ENCODE measurements at places on chromosomes 4 and X.

GRCh38 chr4:139465922-139466321 lies 12.0 kb downstream of the RAB33B start:
- DNase-seq, result no peak

GRCh38 chrX:41634284-41634683 lies 54.5 kb upstream of the GPR34 start:
- no peak for DNase-seq

DNA sequence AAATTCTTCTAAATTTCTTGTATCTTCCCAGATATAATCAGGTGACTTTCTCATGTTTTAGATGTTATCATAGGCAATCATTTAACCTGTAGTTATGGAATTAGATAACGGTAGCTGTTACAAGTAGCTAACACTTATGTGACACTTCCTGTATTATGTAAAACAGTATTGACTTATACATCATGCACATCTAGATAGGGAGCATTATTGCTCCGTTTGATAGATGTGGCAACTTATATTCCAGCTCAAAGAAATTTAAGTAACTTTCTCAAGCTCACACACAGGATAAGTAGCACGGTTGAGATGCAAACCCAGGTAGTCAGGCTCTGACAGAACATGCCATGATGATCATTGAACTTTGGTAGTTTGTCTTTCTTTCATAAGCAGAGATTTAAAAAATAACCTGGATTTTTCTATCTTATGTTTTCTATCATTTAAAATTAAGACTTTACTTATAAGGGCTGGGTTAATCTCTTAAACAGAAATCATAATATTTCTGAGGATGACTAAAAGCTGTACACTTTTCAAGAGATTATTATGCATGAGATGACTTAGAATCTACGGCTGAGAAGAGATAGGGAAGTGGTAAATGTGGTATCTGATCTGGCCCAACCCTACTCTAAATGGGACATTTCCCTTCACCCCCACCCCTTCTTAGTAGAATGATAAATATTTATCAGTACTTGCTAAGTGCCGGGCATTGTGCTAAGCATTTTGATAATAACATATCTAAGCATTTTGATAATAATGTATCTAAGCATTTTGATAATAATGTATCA lies 69.1 kb upstream of the HPGD start:
- DNase-seq, result no peak

DNA sequence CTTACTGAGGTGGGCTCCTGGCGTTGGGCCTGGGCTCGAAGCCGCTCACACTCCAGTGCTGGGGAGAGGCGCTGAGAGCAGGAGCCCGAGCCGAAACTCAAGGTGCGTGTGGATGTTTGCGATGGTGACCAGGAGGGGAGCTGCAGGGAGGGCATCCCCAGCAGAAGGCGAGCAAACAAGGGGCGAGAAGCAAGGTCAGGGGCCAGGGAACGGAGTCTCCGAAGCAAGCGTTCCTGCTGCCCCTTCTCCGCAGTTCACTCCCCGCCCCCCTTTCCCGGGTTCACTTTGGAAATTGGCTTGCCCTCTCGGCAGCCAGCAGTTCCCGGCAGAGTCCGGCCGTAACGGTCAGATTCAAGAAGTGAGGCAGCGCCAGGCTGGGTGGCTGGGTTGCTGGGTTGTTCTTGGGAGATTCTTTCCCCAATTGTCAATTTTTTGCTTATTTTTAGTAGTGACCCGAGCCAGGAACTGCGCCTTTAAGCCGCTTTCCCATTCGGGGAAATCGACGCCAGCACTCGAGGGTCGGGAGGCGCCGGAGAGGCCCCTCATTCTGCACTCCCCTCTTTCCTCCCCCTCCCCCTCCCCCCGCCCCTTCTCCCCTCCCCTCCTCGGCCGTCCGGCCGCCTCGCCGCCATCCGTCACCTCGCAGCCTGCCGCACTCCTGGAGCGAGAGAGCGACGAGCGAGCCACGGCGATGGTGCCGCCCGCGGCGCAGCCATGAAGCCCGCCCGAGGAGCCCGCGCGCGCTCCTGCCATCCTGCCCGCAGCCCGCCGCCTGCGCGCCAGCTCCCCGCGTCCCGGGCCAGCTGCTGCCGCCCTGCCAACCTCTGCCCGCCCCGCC lies at the start of gene FRMPD3:
FRMPD3 (plus strand) TSS at position 655 of the 838 bp plus-strand sequence. CDS start 76,937 bp downstream, outside the sequence.
- DNase-seq, result no peak
